ENCODE measurements at places on chromosomes 7 and 10.

DNA sequence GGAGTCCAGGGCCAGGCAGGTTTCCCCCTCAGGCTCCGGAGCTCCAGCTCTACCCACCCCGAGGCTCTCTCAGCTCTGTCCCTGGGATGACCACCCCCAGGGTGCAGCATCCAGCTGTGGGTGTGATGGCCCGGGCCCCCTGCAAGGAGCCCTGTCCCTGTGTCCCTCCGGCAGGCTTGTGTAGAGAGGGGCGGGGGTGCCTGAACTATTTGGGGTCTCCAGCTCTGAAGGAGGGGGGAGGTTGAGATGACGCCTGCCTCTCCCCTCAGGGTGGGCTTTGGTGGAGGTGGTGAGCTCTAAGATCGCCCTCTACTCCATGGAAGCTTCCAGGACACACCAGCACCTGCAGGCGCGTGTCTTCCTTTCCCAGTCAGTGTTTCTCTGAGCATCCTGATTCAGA, 39.4 kb downstream of the ADRA2A start:
- no peak for DNase-seq

DNA sequence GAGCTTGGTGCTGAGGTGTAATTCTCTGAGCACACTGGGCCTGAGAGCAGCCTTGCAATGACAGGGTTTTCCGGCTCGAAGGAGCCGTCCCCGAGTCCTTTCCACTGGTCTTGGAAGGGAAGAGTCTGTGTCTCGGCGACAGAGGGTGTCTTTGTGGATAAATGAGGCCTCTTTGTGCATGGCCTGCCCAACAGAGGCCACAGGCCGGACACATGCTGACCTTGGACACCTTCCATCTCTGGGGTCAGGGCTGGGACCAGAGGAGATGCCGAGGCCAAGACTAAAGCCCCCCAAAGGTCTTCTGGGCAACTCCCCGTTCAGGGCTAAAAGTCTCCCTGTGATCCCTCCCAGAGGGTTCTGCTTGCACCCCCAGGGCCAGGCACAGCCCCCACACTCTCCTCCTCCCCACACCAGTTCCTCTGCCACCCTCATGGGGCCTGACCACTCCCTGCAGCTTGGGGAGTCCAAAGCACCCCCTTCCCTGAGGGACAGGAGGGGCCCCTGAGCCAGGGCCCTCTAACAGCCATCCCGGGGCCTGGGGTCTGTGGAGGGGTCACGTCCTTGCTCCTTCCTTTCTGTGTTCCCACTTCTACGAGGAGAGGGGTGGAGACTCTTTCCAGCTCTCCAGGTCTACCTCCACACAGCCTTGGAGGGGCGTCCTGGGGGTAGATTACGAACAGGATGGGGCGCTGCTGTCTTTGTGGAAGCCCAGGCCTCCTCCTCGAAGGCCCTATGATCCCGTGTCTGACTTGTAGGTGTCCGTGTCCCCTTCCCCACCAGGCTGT, 130.6 kb upstream of the FAM20C start:
- DNase-seq = no peak

DNA sequence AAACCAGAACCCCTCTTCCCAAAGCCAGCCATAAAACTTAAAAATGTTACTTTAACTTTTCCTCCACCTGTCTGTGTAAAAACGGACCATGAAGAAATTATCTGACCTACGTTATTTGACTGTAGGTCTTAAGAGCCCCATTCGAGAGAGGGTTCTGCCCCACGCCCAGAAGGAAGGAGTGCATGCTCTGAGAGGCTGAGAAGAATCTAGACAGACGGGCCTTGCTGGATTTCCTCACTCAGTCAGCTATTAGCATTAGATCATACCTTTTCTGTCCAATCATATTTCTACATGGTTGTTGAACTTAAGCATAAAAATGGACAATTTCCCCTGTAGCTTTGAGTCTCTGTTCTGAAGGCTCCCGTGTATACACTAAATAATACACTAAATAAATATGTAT, 38.1 kb upstream of the WDR11 start:
- DNase-seq = no peak

- no peak for DNase-seq
Observed at GRCh38 chr7:21054427-21055112, 267.9 kb upstream of the SP8 start.

- DNase-seq = peak; percentile 37
Observed at GRCh38 chr7:100563809-100564400, 9.8 kb downstream of the SAP25 start.

- DNase-seq = no peak
Observed at GRCh38 chr10:35334297-35334696, 2.0 kb upstream of the CCNY start.

DNA sequence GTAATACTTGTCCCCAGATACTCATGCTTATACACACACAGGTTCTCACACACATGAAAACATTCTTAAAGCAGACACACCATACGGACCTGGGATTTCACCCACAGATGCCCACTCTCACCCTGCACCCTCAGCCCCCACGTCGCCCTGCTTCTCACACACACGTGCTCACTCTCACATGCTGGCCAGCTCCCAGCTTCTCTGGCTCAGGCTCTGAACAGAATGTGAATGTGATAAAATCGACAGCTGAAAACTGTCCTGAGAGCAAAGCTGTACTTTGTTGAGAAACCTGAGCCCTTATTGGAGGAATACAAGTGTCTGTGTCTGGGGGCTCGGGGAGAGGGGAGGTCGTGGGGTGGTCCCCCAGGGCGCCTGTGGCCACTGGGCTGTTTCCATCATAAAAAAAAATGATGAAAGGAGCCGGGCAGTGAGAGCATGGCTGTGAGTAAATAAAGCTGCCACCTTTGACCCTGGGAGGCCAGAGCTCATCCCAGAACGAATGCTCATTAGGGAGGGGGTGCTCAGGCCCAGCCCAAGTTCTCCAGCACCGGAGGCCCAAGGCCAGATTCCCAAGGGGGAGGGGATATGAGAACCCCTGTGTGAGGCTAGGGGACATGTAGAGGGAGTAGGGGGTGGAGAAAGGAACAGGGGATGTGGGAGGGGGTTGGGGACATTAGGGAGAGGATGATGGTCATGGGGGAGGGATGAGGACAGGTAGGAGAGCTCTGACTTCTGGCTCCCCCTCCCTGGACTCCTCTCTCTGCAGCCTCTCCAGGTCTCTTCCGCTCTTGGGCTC, 18.1 kb upstream of the TLX1 start:
- DNase-seq = no peak

GRCh38 chr10:98431016-98431415, 15.7 kb downstream of the HPS1 start:
- DNase-seq = no peak
